ENCODE measurements at places on chromosomes 3 and 15.

DNA sequence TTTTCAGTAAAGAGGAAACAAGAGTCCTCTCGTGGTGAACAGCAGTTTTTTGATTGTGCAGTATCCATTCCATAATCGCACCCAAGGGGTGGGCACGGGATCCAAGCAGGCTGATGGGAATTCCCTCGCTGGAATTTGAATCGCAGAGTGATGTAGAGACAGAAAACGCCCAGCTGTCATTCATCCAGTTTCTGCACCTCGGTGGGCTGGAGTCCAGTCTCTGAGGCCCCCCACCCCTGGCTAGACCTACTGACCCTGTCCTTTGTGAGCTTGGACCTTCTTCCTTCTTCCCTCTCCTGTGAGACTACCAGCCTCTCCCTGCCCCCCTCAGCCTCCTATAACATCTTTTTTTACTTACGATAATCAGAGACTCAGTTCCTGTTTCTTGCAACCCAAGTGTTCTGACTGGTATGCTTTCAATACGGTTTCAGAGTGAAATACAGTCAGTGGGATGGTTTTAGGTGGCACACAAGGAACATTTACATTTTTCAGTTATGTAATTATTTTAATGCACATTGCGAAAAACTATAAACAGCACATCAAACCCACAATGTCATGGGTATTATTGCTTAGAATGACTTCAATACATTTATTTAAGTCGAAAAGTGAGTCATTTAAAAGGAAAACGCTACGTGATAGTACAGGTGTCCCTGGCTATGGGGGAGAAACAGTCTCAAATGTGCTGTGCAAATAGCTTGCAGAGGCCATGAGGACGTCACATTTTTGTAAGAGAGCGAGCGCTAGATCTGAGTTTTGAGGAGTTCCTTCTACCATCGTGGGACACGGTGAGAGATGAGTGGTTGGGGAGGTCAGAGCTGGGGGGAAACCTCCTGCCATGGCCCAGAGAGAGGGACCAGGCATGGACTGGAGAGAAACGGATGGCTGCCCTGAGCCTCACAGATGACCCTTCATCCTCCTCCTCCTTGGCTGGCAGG, 37.5 kb upstream of the CHST2 start:
- DNase-seq: no peak

- no peak for DNase-seq
These were observed 56.6 kb downstream of the LSM3 start for GRCh38 chr3:14235003-14235911.

DNA sequence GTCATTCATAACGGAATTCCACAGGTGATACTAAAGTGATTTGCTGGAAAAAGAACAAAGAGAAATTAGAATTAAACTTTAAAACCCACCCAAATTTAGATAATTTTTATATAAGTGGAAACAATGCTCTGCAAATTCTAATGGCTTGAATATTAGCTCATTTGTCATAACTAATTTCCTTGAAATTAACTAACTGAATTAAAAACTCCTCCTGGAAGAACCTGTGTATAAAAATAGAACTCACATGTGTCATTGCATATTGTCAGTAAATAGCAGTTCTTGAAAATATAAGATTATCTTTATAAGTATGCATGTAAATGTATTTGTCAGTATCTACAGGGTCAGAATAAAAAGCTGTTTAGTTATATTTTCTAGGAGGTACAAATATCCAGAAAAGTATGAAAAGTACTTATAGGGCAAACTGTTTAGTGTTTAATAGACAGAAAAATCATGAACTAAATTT, 16.3 kb downstream of the ZIC1 start:
- DNase-seq: no peak

DNA sequence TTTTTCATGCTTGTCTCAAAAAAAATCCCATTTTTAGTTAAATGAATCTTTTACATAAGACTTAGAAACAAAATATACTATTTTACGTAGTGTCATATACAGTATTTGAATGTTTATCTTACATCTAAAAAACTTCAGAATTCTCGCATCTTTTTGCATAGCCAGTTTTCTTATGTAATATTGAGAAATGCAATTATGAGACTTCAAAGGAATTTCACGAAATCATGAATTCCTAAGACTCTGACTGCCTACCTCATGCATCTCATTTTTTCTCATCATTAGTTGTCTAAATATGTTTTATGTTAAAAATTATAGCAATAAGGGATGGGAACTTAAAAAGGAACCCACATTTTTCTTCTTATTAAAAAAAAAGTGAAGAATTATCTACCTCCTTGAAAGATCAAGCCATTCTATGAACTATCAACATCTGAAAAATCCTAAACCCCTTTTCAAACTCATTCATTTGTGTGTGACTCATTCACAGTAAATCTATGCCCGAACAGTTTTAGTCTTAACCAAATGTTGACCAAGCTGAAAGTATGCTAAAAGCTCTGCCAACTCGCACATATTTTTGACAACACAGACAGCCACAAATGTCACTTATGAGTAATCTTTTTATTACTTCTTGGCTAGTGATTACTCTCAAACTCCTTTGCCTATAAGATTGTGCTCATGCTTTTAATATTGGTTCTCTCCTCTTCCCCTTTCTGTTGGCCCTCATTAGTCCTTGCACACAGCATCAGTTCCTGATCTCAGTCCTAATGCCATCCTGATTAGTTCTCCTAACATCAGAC, 115.9 kb downstream of the DCLK3 start:
- DNase-seq: no peak

DNA sequence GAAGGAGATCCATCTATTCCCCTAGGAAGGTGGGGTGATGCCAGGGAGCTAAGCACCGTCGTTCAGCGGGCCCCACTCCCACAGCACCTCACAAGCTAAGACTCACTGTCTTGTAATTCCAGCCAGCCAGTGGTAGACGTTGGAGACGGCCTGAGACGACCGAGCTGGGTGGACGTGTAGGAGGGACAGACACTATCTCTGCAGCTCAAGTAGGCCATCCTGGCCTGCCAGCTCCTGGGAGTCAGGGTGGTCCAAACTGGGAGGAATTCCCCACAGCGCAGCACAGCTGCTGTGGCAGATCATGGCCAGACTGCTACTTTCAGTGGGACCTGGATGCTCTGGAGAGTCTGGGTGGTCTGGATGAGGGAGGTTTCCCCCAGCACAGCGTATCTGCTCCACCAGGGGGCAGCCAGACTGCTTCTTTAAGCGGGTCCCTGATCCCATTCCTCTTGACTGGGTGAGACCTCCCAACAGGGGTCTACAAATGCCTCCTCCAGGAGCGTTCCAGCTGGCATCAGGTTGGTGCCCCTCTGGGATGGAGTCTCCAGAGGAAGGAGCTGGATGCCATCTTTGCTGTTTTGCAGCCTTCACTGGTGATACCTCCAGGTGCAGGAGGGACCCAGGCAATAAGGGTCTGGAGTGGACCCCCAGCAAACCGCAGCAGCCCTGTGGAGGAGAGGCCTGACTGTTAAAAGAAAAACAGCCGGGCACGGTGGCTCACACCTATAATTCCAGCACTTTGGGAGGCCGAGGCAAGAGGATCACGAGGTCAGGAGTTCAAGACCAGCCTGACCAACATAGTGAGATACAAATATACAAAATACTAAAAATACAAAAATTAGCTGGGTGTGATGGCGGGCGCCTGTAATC, 27.6 kb downstream of the GNB5 start:
- no peak for DNase-seq

- DNase-seq: no peak
These were observed 30.2 kb downstream of the BCL2L10 start for GRCh38 chr15:52082197-52083036.

- no peak for DNase-seq
These were observed 2.9 kb downstream of the TNFSF10 start for GRCh38 chr3:172520301-172520831.

DNA sequence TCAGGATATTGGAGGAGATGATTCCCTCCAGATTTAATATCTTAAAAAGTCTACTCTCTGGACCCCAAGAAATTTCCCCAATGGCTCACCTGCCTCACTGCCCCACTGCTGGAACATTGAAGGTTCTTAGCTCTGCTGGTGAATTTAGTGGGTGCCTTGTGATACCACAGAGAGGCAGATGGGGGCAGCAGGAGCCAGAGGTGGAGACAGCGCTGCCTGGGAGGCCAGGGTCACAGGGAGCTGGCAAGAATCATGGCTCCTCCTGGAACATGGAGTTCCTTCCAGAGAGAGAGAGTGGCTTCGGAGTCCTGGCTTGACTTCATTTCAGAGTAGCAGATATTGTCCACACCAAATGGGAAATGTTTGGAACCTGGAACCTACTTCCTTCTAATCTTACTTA, 263.5 kb upstream of the CFAP20DC start:
- peak; percentile 72 for DNase-seq

DNA sequence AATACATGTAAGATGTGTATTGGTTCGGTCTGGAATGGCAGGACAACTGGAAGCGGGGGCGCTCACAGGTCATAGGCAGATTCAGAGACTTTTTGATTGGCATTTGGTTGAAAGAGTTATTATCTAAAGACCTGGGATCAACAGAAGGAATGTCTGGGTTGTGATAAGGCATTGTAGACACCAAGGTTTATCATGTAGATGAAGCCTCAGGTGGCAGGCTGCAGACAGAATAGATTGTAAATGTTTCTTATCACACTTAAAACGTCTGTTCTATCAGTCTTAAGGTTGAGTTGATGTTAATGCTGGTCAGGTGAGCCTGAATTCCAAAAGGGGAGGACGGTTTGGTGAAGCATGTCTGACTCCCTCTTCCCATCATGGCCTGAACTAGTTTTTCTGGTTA, 295.9 kb upstream of the PROK2 start:
- no peak for DNase-seq

- peak; percentile 63 for DNase-seq
These were observed 420.6 kb upstream of the RBMS3 start for GRCh38 chr3:28860307-28860706.

- DNase-seq: no peak
These were observed 61.3 kb upstream of the PRR23E start for GRCh38 chr3:127131424-127132170.

DNA sequence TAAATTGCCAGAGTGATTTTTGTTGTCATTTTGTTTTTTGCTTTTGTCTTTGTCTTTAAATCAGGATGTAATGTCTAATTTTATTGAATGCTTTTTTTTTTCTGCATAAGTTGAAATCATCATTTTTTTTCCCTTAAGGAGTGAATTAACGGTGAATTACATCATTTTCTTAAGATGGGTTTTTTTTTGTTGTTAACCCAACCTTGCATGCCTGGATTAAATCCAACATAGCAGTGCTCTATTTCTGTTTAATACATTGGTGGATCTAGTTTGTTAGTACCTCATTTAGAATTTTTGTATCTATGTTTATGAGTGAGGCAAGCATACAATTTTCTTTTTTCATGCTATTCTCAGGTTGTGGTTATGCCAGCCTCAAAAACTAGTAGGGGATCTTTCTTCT, 186.4 kb upstream of the TMC3 start:
- DNase-seq: no peak

- no peak for DNase-seq
These were observed 266 bp upstream of the ZBTB47 start for GRCh38 chr3:42653303-42653559.

DNA sequence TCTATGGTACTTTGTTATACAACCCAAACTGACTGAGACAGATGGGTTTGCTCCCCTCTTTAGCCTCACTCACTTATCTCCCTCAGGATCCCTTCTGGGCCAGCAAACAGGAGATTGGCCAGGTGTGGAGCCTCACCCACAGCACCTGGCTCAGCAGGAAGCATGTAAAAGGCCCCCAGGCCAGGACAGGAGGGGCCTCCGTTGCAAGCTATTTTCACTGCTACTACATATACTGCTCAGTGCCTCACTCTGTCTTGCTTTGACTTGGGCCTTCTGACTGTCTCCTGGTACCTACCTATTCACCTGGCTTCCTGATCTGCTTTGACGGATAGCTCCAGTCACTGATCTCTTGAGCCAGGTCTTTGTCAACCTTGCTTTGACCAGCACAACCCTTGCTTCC, 20.4 kb upstream of the TPM1 start:
- no peak for DNase-seq

DNA sequence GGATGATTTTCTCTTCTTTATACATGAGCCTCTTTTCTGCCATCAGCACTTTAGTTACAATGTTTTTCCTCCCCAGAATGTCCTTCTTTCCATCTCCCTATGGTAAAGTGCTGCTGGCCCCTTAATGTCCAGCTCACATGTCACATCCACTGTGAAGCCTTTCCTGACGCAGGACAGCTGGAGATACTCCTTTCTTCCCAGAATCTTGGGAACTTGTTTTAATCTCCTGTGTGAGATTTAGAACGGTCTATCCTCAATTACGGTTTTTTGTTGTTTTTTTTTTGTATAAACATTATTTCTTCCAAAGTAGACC, 147.7 kb upstream of the TSC22D2 start:
- no peak for DNase-seq

- no peak for DNase-seq
These were observed 85.1 kb downstream of the ZBTB20 start for GRCh38 chr3:115062009-115062408.

DNA sequence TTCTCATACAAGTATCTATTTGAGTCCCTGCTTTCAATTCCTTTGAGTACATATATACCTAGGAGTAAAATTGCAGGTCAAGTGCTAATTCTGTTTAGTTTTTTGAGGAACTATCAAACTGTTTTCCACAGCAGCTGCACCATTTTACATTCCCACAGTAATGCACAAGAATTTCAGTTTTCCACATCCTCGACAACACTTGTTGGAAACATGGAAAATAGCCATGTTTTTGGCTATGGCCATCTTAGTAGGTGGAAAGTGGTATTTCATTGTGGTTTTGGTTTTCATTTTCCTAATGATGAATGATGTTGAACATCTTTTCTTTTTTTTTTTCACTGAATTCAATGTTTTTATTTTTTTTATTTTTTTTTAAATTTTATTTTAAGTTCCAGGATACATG, 44.4 kb upstream of the TNFAIP8L3 start:
- DNase-seq: no peak

- no peak for DNase-seq
These were observed 395.8 kb upstream of the RORA start for GRCh38 chr15:61624950-61625349.

DNA sequence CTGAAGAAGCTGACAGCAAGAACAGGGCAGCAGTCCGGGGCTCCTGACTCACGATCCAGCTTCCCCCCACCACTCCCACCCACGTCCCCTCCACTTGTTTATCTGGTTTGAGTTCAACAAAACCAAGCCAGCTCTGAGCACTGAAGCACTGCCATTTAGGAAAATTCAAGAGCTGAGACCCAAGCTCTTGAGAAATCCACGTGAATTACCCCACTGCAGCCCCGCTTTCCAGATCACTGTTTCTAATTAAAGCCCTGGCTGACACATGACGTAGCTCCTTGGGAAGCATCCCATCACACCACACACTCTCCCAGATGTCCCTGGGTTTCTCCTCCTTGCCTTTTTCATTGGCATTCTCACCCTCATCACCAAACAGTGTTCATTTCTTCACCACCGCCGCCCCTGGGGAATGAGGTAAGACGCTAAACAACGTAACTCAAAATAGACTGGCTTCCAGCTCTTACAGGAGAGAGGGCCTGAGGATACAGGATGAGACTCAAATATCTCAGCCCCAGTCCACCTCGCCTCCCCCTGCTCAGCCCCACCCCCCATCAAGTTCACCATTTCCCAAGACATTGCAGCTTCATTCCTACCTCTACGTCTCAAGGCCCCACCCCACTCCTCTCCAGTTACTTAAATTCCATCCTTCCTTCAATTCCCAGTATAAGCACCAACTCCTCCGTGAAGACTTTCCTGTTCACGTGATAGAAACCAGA, 95.4 kb downstream of the SRGAP3 start:
- peak; percentile 49 for DNase-seq
